ENCODE measurements at places on chromosomes 1 and 21.

- DNase-seq = no peak
Observed at GRCh38 chr1:40785446-40785845, 1.9 kb downstream of the KCNQ4 start.

DNA sequence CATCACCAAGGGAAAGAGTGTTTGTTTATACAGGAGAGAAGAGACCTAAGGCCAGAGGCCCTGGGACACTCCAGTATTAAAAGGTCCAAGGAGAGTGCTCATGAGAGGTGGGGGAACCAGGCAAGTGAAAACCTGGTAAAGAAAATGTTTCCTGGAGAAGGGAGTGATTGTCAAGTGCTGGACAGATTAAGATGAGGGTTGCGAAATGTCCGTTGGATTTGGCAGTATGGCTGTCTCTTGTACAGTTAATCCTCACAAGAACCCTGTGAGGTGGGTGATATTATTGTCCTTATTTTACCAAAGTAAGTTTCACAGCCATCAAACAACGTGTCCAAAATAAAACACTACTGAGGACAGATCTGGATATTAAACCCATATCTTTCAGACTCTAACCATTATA, 44.2 kb downstream of the RPAP2 start:
- DNase-seq = no peak

DNA sequence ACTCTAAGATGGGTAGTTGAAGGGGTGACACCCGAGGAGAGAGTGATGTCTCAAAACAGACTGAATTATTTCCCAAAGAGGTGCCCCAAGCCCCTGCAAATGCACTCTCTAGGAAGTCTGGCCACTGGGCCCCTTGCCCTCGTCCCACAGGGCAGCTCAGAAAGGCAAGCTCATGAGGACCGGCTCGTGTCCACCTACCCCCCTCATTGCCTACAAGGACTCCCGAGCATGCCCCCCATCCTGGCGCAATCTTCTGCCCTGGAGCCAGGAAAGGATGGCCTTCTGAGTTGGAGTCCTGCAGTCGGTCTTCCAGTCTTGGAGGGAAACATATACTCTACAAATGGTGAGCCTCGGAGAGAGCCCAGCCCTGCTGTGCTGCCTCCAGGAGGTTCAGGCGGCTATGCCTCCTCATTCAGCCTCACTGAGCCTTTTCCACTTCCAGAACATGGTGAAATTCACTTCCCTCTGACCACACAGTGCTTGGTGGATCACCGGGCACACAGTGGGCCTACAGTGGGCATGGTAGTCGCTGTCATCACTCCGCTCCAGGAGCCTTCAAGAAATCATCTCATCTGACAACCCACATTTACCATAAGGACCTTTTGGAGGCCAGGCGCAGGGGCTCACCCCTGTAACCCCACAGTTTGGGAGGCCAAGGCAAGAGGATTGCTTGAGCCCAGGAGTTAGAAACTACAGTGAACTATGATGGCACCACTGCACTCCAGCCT, 5.8 kb upstream of the WNT3A start:
- DNase-seq = no peak

- DNase-seq = no peak
Observed at GRCh38 chr1:59389847-59390246, 93.0 kb downstream of the FGGY start.

DNA sequence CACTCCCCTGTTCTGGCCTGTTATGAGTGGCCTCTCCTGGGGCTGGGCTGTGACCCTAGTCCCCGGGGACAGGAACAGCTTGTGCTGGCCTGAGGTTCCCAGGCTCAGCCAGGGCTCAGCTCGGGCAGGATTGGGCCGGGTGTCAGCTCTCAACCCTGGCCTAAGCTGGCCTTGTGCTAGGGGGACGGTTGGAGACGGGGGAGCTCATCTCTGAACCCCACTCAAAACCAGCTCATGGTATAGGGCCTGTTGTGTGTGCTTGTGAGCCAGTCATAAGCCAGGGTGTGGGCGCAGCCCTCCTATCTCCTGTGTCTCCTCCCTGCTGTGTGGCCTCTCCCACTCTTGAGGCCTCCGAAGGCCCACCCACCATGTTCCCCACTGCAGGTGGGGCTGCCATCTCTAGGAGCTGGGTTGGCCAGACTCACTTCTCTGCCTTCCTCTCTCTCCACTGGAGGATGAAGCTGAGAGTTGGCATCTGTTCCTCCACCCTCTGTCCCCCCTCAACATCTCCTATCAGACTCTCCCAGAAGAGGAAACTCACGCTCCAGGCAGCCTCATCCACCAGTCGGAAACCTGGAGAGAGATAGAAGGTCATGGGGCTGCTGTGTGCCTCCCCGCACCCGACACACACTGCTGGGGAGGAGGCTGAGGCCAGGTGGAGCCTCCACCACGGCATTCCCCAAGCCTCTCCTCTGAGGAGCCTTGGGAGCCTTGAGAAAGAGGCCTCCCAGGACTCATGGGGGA, 1.4 kb downstream of the PEAR1 start:
- DNase-seq = no peak
